CD4-positive, alpha-beta memory T cell (primary cell): ENCODE measurements at places on chromosomes 16 and 17.

- no peak overlapping the region for H3K4me3 ChIP-seq
- H3K27me3 ChIP-seq = no peaks in the 10 kb centered on the region
- no peak overlapping the region for H3K27ac ChIP-seq
- H3K36me3 ChIP-seq = no peaks in the 10 kb centered on the region
- no peaks in the 10 kb centered on the region for H3K4me1 ChIP-seq
Measured at GRCh38 chr16:72727565-72727964, 320.4 kb downstream of the ZFHX3 start.

GRCh38 chr17:79617740-79618382, 7.0 kb upstream of the RBFOX3 start:
- no peak overlapping the region for H3K27ac ChIP-seq
- DNase-seq = no peak
- no peaks in the 10 kb centered on the region for H3K36me3 ChIP-seq

GRCh38 chr17:38825762-38826247, 684 bp upstream of the CWC25 start:
- H3K4me3 ChIP-seq = peak overlapping the region; percentile 89
- no peak for DNase-seq
- H3K4me1 ChIP-seq = peaks cover 23% of the 10 kb centered on the region
- H3K27ac ChIP-seq = peak overlapping the region; percentile 98

GRCh38 chr16:57575468-57576277, 33.2 kb downstream of the ADGRG5 start:
- no peak overlapping the region for H3K4me3 ChIP-seq
- no peaks in the 10 kb centered on the region for H3K27me3 ChIP-seq
- H3K27ac ChIP-seq = no peak overlapping the region
- H3K36me3 ChIP-seq = no peaks in the 10 kb centered on the region
- peaks cover 30% of the 10 kb centered on the region for H3K4me1 ChIP-seq

GRCh38 chr16:54933281-54934011, 2.8 kb downstream of the IRX5 start:
- H3K27me3 ChIP-seq = peaks cover 38% of the 10 kb centered on the region
- peaks cover 33% of the 10 kb centered on the region for H3K4me1 ChIP-seq
- H3K4me3 ChIP-seq = no peak overlapping the region
- no peaks in the 10 kb centered on the region for H3K36me3 ChIP-seq
- no peak overlapping the region for H3K27ac ChIP-seq

DNA sequence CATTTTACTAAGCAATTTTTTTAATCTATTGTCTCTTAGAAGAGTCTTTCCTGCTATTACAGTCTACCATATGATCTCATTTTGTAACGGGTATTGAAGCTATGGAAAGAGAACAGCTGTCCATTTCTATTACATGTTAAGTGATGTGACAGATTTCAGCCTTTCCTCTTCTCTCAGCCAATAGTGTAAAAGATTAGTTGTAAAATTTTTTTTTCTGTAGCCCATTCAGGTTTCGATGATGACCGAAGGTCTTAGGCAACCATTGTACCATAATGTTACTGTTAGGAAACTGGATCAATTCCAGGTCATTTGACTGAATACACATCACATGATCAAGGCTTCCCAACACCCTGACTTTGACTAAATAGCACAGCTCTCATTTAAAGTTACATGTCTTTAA, 147.6 kb upstream of the HLF start:
- H3K27ac ChIP-seq = no peak overlapping the region
- no peaks in the 10 kb centered on the region for H3K27me3 ChIP-seq
- no peak overlapping the region for H3K4me3 ChIP-seq
- no peak for DNase-seq

DNA sequence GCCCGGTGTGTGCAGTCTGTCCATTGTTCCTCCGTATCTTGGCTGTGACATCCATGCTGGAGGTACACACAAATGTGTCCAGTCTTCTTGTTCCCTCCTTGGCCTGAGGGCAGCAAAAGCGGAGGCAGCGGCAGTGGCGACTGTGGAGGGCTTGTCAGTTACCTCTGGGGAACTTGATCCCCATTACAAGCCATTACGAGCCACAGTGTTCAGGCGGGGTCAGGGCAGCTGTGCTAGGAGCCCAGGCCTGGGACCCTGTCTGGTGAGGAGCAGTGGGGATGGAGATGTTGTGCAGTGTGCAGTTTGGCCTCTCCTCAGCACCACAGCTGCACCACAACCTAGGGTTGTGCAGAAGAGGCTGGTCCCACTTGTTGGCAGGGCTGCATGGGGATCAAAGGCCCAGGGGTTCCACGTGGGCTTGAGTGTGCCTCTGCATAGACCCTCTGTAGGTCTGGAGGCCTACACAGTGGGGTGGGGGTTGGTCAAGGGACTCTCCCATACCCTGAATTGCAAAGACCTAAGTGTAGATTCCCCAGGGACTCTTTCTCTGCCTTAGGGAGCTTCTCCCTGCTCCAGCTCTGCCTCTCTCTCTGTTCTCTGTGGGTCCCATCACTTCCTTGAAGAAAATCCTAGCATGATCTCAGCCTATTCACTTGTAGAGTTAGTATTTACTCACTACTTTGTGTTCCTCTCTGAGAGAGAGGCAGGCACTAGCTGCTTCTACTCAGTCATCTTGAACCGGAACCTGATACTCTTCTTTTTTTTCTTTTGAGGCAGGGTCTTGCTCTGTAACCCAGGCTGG, 58.8 kb downstream of the SLFN11 start:
- DNase-seq = no peak
- peaks cover 31% of the 10 kb centered on the region for H3K4me1 ChIP-seq
- no peak overlapping the region for H3K27ac ChIP-seq
- no peak overlapping the region for H3K4me3 ChIP-seq
- H3K27me3 ChIP-seq = no peaks in the 10 kb centered on the region
- H3K36me3 ChIP-seq = no peaks in the 10 kb centered on the region

GRCh38 chr17:2347805-2348685, 10.7 kb downstream of the SGSM2 start:
- no peaks in the 10 kb centered on the region for H3K27me3 ChIP-seq
- no peak overlapping the region for H3K27ac ChIP-seq
- DNase-seq = no peak
- H3K36me3 ChIP-seq = peaks cover 7% of the 10 kb centered on the region
- no peak overlapping the region for H3K4me3 ChIP-seq

- H3K4me1 ChIP-seq = no peaks in the 10 kb centered on the region
- no peaks in the 10 kb centered on the region for H3K36me3 ChIP-seq
- H3K27me3 ChIP-seq = no peaks in the 10 kb centered on the region
- DNase-seq = no peak
Measured at GRCh38 chr17:64223931-64224629, 39.0 kb downstream of the TEX2 start.

GRCh38 chr17:66466840-66467367, 164.5 kb downstream of the PRKCA start:
- no peak for DNase-seq
- no peaks in the 10 kb centered on the region for H3K27me3 ChIP-seq
- H3K4me3 ChIP-seq = no peak overlapping the region
- H3K36me3 ChIP-seq = no peaks in the 10 kb centered on the region
- no peak overlapping the region for H3K27ac ChIP-seq

GRCh38 chr17:17911001-17911613, 61.1 kb downstream of the TOM1L2 start:
- H3K27ac ChIP-seq = no peak overlapping the region
- H3K27me3 ChIP-seq = no peaks in the 10 kb centered on the region
- no peak overlapping the region for H3K4me3 ChIP-seq
- no peak for DNase-seq
- H3K36me3 ChIP-seq = no peaks in the 10 kb centered on the region
- H3K4me1 ChIP-seq = peaks cover 6% of the 10 kb centered on the region

GRCh38 chr17:64328859-64329531, 61.7 kb downstream of the PECAM1 start:
- peaks cover 6% of the 10 kb centered on the region for H3K4me1 ChIP-seq
- no peaks in the 10 kb centered on the region for H3K27me3 ChIP-seq
- no peak for DNase-seq
- H3K4me3 ChIP-seq = no peak overlapping the region
- H3K27ac ChIP-seq = no peak overlapping the region
- no peaks in the 10 kb centered on the region for H3K36me3 ChIP-seq

GRCh38 chr17:45230787-45231480, 9.2 kb downstream of the FMNL1 start:
- DNase-seq = no peak
- H3K27ac ChIP-seq = peak overlapping the region; percentile 97
- H3K27me3 ChIP-seq = no peaks in the 10 kb centered on the region
- H3K36me3 ChIP-seq = peaks cover 36% of the 10 kb centered on the region

DNA sequence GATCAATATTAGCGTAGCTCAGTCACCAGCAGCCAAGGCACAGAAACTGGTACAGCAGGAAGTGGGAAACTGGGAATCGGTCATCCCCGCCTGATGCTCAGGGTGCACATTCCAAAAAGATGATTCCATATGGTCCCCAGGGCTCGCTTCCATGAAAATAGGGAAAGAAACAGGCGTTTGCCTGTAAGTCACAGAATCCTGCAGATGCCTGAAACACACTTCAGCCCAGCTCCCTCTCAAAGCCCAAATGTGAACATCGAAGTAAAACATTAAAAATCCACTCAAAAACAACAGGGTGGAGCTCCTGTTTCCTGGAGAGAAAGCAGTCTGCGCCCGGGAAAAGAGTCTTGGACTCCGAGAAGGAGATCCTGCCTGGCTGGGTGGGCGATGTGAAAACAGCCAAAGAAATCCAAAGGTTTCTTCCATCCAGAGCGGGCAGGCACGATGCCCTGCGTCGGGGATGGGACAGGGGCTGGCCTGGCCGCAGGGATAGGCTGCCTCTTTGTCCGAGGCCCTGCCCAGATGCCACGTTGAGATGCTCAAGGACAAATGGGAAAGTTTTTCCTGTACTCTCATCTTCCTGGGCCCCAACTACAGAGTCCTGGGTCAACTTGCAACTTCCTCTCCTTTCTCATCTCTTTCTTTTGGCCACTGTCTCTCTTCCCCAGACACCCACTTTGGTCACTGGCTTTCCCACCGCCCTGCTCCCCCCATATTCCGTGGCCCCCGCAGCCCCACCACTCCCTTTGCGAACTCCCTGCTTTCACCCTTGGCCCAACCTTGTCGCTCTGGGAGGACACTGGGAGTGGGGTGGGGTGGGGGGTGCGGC, 743 bp downstream of the WIPI1 start:
- peak overlapping the region; percentile 62 for H3K27ac ChIP-seq
- peaks cover 48% of the 10 kb centered on the region for H3K4me1 ChIP-seq
- no peaks in the 10 kb centered on the region for H3K36me3 ChIP-seq
- no peak for DNase-seq

DNA sequence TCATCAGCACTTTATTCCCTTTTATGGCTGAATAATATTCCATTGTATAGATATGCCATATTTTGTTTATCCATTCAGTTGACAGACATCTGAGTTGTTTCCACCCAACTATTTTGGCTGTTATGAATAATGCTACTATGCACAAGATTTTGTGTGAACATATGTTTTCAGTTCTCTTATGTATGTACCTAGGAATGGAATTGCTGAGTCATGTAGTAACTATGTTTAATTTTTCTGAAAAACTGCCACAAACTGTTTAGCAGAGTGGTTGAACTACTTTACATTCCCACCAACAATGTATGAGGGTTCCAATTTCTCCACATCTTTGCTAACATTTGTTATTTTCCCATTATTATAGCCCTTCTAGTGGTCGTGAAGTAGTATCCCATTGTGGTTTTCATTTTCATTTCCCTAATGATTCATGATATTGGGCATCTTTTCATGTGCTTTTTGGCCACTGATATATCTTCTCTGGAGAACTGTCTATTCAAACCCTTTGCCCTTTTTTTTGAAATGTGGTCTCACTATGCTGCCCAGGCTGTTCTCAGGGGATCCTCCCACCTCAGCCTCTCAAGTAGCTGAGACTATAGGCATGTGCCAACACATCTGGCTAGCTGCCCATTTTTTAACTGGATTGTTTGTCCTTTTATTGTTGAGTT, 26.3 kb downstream of the SMURF2 start:
- H3K36me3 ChIP-seq = no peaks in the 10 kb centered on the region
- no peak overlapping the region for H3K4me3 ChIP-seq
- no peaks in the 10 kb centered on the region for H3K27me3 ChIP-seq
- peaks cover 44% of the 10 kb centered on the region for H3K4me1 ChIP-seq
- no peak for DNase-seq

DNA sequence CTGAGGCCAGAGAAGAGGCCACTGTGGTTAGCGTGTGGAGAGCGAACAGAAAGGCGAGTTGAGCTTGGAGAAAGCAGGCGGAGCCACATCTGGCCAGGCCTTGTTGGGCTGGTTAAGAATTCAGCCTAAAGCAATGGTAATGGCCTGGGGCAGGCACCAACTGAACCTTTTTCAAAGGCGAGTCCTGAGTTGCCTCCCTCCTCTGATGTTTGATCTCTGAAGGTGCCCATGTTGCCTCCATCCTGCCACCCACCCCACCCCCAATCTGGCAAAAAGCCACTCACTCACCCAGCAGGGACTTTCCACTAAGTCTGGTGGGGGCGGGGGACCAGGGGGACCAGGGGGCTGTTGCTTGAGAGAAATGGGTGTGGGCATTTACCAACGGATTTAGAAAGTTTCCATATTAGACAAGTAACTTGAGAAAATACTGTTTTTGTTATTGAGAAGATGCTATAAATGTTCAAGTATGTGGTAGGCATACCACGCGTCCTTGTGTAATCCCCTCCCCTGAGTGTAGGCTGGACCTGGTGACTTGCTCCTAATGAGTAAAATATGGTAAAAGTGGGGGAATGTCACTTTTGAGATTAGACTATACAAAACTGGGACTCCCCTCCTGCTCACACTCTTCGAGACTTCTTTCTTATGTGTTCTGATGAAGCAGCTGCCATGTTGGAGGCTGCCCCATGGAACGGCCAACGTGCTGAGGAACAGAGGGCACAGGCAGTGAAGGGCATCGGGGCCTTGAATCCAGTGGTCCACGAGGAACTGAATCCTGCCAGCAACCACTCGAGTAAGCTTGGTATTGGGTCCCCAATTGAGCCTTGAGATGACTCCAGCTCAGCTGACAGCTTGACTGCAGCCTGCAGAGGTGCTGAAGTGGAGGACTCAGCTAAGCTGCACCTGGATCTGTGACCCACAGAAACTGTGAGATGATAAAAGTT, 29.9 kb upstream of the TNS4 start:
- no peaks in the 10 kb centered on the region for H3K36me3 ChIP-seq
- no peak overlapping the region for H3K4me3 ChIP-seq
- H3K4me1 ChIP-seq = peaks cover 77% of the 10 kb centered on the region
- peak; percentile 85 for DNase-seq

DNA sequence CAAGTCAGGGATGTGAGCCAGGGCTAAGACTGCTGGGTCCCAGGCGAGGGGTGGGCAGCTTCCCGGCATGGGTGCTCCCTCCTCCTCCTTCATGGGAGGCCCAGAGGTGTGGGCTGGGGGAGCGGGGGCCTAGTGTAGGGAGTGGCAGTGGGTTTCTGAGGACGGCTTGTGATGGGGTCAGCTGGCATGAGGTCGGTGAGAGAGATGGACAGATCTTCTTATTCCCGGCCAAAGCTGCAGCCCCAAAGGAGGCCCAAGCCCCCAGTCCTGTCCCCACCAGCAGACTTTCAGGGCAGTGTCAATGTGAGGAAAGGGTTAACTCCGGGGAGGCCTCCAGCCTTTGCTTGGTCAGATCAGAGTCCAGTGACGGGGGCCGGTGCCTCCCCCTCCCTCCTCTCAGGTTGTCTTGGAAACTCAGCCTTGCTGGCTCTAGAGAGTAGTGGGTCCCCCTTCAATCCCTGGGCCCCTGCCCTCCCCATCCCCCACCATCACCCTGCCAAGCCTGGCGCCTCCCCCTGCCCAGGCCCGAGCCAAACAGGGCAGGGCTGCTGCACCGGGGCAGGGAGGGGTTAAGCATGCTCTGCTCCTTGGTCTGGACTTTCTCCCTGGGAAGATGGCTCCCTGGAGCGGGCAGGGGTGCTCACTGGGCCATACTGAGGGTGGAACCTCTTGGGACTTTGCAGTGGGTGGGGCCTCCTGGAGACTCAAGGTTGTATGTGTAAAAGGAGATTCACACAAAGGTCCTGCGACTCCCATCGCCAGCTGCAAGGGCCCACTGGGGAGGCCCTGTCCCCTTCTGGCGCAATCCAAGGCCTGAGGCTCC, 12.4 kb downstream of the NAT9 start:
- H3K4me1 ChIP-seq = peaks cover 49% of the 10 kb centered on the region
- H3K27me3 ChIP-seq = no peaks in the 10 kb centered on the region
- H3K36me3 ChIP-seq = peaks cover 54% of the 10 kb centered on the region
- no peak overlapping the region for H3K27ac ChIP-seq
- no peak overlapping the region for H3K4me3 ChIP-seq
